ENCODE measurements at places on chromosomes 6 and 20. TPM values are rescaled to one million over a fixed set of nuclear protein-coding genes. Genes with fewer than 3 reads are reported as not detected.

Gene RNF217
- 13.4 TPM for total RNA-seq

Gene EFCAB8
- total RNA-seq, result not detected

Gene MEI4
- total RNA-seq, result not detected

Gene EYA4
- total RNA-seq, result 14.5 TPM

Gene KHDRBS2
- total RNA-seq, result not detected

Gene C6orf163
- 2.1 TPM for total RNA-seq

Gene CCM2L
- total RNA-seq, result under 0.01 TPM

Gene ABHD16B
- not detected for total RNA-seq

Gene CMTR1
- total RNA-seq, result 51.5 TPM

Gene ANGPT4
- total RNA-seq, result not detected

Gene CST2
- total RNA-seq, result not detected

Gene NKX2-2
- total RNA-seq, result not detected

Gene LZTS3
- 4.3 TPM for total RNA-seq

Gene TP53INP2
- 1.3 TPM for total RNA-seq

Gene RHAG
- total RNA-seq, result not detected

Gene PRDM1
- total RNA-seq, result 3.4 TPM

Gene NEDD9
- 0.33 TPM for total RNA-seq

Gene TRMT11
- 51.4 TPM for total RNA-seq

Gene KCNB1
- under 0.01 TPM for total RNA-seq

Gene ZNF318
- total RNA-seq, result 7.5 TPM

Gene OPRM1
- not detected for total RNA-seq

Gene SIRPB2
- total RNA-seq, result not detected

Gene DEF6
- 0.87 TPM for total RNA-seq

Gene MATN4
- total RNA-seq, result 0.11 TPM

Gene GNAS-AS1
- 0.87 TPM for total RNA-seq

Gene PNPLA1
- total RNA-seq, result not detected

Gene WFDC5
- not detected for total RNA-seq

Gene ZC3H12D
- total RNA-seq, result 0.37 TPM

Gene DYNLRB1
- total RNA-seq, result 24.1 TPM

Gene AIF1
- total RNA-seq, result not detected

Gene RPL7L1
- total RNA-seq, result 116 TPM

Gene PI16
- total RNA-seq, result 0.75 TPM

Gene SCGN
- not detected for total RNA-seq

Gene ACOT13
- total RNA-seq, result 7.6 TPM

Gene ZSCAN12
- total RNA-seq, result 9.3 TPM

Gene BPIFB1
- total RNA-seq, result not detected

Gene CAGE1
- 0.11 TPM for total RNA-seq

Gene RAMACL
- 2.3 TPM for total RNA-seq

Gene WFDC12
- not detected for total RNA-seq

Gene KCNQ2
- not detected for total RNA-seq

Gene BAG2
- 26.5 TPM for total RNA-seq

Gene TTK
- 55.2 TPM for total RNA-seq

Gene JARID2
- total RNA-seq, result 9.5 TPM

Gene DOP1A
- 27.9 TPM for total RNA-seq

Gene VGLL2
- total RNA-seq, result not detected

Gene PPP1R16B
- 5.3 TPM for total RNA-seq

Gene TAGAP
- total RNA-seq, result not detected

Gene HCK
- total RNA-seq, result not detected

Gene KIAA0408
- total RNA-seq, result 1.5 TPM

Gene KCNK16
- not detected for total RNA-seq

Gene CTCFL
- not detected for total RNA-seq

Gene LAMP5
- under 0.01 TPM for total RNA-seq

Gene IRF4
- total RNA-seq, result under 0.01 TPM

Gene C6orf15
- total RNA-seq, result not detected

Gene BCAS1
- 0.11 TPM for total RNA-seq

Gene ZSCAN31
- 19.7 TPM for total RNA-seq

Gene TMEM200A
- total RNA-seq, result 116 TPM

Gene LIN28B
- not detected for total RNA-seq

Gene OPN5
- not detected for total RNA-seq

All from uterine smooth muscle cell (primary cell).